ENCODE measurements at places on chromosomes 11 and 22.

- DNase-seq, result no peak
Measured at GRCh38 chr11:8719211-8719649, 36.6 kb downstream of the RPL27A start.

DNA sequence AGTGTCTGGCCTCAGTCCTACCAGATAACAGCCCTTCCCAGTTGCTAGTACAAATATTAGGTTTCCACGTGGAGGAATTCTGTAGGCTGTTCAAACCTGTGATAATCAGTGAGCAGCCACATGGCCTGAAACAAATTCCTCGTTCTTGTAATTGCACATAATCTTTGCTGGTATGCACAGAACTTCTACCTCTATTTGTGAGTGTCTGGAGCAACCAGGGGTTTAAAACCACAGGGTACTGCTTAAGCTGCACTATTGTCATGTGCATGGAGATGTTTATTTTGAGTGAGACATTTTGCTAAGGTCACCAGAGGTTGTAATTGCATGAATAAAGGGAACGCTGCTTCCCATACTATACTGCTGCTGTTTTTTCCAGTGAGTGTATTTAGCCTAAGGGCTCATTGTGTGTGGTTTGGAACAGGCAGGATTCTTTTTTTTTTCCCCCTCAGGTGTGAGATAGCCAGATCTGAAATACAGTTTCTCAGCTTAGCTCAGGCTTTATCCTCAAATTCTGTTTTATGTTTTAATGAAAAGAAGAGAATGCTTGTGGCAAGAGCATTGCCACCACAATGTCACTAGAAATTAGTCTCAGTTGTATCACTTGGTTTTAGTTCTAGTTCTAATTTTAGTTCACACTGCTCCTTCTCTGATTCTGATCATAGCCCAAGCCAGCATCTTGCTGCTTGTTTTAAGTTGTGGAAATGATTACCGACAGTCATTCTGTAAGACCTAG is 60.5 kb downstream of the CYB5R2 start:
- no peak for DNase-seq

DNA sequence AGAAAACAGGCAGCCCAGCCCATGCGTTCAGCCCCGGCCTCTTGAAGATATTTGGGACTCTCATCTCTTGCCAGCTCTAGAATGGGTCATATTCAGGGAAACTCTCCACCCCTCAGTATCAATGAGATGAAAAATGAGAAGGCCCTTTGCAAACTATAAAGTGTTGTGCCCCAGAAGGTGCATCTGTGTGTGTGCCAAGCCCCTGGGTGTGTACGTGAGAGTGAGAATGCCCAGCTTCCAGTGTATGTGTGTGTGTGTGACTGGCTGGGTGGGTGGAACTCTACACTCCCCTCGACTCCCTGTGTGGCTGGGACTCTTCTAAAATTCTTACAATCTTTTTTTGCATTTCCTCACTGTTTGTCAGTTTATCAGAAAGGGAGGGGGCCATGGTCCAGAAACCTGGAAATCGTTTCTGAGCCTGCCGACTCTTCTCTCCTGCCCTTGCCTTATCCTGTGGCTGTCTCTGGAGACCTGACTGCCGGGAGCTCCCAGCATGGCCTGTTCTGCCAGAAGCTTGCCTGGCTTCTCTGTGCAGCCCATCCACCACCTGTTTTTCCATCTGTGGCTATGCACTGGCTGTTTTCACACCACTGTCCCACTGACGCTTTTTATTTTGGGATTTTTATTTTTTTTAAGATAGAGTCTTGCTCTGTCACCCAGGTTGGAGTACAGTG is 1.2 kb downstream of the P2RY6 start:
- no peak for DNase-seq

DNA sequence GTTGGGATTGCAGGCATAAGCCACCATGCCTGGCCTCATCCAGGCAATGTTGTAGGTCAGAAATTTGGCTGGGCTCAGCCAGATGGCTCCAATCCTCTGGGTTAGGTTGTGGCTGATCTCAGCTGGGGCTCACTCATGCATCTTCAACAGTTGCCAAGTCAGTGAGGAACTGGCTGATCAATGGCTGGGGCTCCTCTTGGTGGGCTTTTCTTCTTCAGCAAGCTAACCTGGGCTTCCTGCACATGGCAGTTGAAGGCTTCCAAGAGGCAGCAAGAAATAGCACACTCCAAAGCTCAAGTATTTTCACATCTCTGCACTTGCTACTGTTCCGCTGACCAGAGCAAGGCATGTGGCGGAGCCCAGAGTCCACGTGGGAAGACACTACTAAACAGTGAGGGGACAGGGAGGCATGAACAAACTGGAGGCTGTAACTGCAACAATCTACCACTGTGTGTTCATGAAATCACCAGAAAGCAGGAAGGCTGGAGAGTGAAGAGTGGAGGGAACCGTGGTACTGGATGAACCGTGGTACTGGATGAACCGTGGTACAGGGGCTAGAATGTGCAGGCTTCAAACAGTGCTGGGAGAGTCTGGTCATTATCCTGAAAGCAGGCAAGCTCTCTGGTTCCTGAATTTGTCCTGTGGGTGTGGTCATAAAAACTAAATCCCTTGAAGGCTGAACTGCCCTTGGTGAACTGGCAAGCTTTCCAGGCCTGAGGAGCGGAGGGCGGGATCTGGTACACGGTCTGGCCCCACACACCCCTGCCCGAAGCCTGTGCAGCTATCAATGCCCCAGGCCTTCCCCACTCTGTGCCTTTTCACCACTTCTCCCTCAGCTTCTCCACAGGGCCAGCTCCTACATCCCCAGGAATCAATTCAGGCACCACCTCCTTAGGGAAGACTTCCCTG is 20.2 kb downstream of the CHST1 start:
- DNase-seq, result no peak

- no peak for DNase-seq
Measured at GRCh38 chr11:125202362-125202880, 37.9 kb downstream of the PKNOX2 start.

DNA sequence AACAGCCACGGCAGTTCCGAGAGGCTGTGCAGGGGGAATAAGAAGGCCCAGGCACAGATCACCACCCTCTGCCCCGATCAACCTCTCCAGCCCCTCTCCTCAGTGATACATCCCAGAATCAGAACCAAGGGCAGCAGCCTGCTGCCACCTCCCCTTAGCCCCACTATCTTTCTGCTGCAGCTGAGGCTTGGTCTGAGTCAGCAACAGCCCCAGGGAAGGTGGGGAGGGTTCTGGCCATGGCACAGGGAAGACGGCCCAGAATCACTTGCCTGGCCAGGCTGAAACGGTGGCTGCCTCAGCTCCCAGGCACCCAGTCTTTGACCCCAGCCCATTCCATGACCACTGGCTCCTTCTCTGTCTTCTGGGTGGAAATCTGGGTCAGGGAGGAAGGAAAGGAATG is 2.3 kb downstream of the CHID1 start:
- DNase-seq, result no peak

DNA sequence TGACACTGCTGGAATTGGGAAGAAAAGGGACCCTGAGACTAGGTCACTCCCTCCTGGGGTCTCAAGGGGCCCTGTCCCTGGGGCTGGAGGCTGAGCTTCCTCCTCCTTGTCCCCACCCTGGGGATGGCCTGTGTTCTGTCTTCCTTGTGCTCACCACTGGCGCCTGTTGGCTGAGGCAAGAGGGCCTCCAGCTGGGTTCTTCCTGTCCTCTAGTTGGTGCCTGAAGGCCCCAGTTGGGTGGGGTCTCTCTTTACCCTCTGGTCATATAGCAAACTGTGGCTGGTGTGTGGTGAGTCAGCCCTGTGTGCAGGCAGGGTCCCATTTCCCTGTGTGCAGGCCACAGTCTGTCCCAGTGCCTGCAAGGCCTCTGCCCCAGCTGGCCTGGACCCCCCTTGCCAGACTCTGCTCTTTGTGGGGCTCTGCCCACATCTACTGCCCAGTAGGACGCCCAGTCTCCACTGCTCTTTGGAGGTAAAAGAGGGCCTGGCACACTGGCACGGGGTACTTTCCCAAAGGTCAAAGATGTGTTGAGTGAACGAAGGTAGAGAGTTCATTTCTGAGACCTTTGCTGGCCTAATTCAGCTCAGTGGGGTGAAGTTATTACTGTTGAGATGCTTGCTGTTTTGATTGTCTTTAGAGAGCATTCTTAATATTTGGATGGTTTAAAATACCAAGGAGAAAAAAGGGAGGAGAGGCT is 55.1 kb upstream of the CLDN5 start:
- no peak for DNase-seq

GRCh38 chr11:120183701-120184141 is 27.1 kb upstream of the OAF start:
- no peak for DNase-seq

GRCh38 chr22:29004647-29005371 is 56.8 kb downstream of the C22orf31 start:
- DNase-seq, result no peak

DNA sequence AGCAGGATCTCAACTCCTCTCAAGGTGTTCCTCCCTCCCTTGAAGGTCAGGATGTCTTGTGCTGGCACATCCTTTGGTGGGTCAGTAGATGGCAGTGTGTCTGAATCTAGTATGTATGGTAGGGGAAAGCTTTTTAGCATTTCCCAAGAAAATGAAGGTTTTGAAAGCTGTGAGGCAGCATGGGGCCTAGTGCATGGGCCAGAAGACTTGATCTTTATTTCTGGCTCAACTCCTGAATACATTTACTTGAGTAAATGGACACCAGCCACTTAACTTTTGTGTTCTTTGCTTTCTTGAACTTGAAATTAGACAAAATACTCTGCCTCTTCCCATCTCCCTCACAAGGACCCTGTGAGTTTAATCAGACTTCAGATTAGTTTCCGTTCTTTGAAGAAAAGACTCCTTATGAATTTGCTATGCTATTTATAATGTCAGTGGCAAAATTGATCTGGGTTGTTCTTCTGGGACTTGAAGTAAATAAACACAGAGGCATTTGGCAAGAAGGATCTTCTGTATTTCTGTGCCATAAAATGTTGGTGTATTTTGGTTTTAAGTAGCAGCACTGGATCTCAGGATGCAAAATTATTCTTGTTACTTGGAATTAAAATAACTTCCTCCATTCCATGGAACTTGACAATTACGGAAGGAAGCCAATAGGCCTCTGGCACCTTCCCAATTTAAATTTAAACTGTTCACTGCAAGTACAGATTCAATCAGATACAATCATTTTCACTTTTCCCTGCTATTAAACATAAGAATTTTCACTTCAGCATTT is 288.8 kb downstream of the CASP12 start:
- peak; percentile 2 for DNase-seq

GRCh38 chr11:3879967-3880542 is 24.6 kb downstream of the STIM1 start:
- DNase-seq, result no peak

GRCh38 chr11:105229257-105229656 is 89.7 kb upstream of the CARD18 start:
- no peak for DNase-seq

GRCh38 chr22:46424496-46424895 is 89.0 kb downstream of the TRMU start:
- no peak for DNase-seq

- no peak for DNase-seq
Measured at GRCh38 chr11:116638463-116638862, 134.3 kb downstream of the BUD13 start.

DNA sequence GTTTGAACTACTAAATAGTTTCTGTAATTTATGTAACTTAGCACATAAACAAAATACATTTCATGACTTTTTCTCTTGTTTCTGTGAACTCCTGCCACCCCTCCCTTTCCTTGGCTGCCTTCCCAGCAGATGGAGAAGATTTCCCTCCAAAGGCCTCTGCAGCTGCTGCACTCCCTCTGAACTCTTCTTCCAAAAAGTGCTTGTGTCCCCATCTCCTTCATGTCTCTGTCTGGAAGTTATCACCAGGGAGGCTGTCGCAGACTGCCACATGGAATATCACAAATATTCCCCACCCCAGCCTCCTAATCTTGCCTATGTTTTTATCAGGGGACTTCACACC is 1068.3 kb downstream of the OPCML start:
- DNase-seq, result no peak

DNA sequence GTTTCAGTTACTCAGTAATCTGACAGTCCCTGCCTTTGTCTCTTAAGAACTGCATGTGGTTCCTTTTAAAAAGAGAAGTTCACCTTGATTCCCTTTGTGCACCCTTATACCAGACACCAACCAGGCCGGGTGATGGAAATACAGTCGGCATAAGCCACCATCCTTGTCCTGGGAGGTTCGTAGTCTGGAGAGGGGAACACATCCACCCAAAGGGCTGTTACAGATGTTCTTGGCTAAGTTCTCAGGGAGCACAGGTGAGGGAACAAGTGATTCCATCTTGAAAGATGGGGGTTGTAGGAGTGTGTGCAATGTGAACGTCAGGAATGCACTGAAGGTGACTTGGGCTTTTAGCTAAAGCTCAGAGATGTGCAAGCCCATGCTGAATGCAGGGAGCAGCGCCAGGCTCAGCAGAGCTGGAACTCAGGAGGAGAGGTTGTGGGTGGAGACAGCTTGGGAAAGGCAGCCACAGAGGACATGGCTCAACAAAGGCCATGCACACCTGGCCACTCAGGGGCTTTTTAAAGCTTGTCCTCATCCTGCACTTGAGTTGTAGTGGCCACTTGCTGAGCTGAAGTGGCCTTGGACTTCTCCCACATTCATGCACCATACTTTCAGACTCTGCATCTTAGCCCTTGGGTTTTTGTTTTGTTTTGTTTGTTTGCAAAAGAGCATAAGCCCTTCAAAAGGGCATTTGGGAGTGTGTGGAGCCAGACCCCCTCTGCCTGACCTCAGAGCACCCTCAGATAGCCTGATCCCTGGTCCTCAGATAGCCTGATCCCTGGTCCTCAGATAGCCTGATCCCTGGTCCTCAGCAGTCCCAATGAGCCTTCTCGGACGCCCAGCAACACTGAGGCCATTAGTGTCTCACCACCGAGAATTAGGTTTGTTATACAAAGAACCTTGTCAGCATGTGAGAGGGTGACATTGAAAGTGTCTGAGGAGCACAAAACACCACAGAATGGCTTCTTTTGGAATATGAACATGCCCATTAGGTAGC is 12.7 kb upstream of the TMA7B start:
- DNase-seq, result no peak

- DNase-seq, result no peak
Measured at GRCh38 chr11:65630215-65630614, 7.7 kb upstream of the SIPA1 start.

DNA sequence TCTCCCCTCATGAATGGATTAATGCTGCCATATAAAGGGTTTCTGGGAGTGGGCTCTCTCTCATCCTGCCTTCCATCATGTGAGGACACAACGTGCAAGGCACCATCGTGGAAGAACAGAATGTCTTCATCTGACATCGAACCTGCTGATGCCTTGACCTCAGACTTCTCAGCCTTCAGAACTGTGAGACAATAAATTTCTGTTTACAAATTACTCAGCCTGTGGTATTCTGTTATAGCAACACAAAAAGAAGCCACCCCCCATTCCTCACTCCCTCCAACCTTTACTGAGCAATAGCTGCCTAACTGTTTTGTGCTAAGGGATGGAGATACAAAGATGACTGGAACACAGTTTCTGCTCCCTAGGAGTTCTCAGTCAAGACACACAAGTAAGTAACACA is 106.1 kb upstream of the PLET1 start:
- no peak for DNase-seq

GRCh38 chr22:49655168-49655812 is 172.4 kb downstream of the BRD1 start:
- DNase-seq, result no peak
